Esophagus squamous epithelium (tissue), 5 donors: ENCODE measurements at places on chromosomes 1 and 21. TPM values are rescaled to one million over a fixed set of nuclear protein-coding genes. Genes with fewer than 3 reads are reported as not detected.

- H3K27ac ChIP-seq: no peak overlapping the region
- no peaks in the 10 kb centered on the region for H3K4me1 ChIP-seq
- no peak overlapping the region for H3K4me3 ChIP-seq
- no peaks in the 10 kb centered on the region for H3K36me3 ChIP-seq
- DNase-seq: no peak
Observed at GRCh38 chr1:101167891-101168290, 68.9 kb upstream of the S1PR1 start.

DNA sequence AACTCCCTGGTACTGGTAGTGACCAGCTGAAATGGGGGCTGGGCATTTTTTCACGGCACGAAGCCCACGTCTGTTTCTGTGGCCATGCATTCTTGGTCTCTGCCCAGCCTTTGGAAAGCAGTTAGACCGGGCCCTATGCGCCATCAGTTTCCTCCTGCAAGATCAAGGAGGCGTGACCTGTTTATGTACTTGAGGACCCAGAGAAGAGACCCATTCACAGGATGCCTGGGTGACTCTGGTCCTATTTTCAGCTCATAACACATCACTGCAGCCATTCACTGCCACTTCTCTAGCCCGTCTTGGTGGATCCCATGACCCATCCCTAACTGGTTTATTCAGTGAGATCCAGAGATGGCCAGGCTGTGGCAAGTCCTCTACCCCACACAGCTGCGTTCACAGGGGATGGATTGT, 70.4 kb downstream of the SPSB1 start:
- H3K4me1 ChIP-seq: peaks cover 72% of the 10 kb centered on the region
- DNase-seq: no peak
- no peaks in the 10 kb centered on the region for H3K27me3 ChIP-seq
- H3K4me3 ChIP-seq: no peak overlapping the region

CXADR gene
- total RNA-seq: 44.2 TPM

- H3K4me3 ChIP-seq: no peak overlapping the region
- H3K27me3 ChIP-seq: no peaks in the 10 kb centered on the region
- no peaks in the 10 kb centered on the region for H3K36me3 ChIP-seq
- no peak overlapping the region for H3K27ac ChIP-seq
- no peak for DNase-seq
- H3K4me1 ChIP-seq: no peaks in the 10 kb centered on the region
Observed at GRCh38 chr1:56034222-56034621, 545.1 kb downstream of the PLPP3 start.

DNA sequence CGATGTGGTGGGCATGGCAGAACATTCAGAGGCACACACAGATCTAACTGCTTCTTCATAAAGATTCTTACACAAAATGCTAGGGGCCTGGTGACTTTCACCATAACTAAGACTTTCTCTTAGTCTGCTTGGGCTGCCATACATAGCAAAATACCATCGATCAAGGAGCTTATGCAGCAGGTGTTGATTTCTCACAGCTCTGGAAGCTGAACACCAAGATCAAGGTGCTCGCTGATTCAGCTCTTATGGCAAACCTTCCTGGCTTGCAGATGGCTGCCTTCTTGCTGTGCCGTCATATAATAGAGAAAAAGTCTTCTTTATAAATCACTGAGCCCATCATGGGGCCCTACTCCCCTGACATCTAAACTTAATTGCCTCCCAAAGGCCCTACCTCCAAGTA, 487.3 kb downstream of the AJAP1 start:
- H3K4me1 ChIP-seq: no peaks in the 10 kb centered on the region
- no peaks in the 10 kb centered on the region for H3K27me3 ChIP-seq
- no peak for DNase-seq
- no peaks in the 10 kb centered on the region for H3K36me3 ChIP-seq

- no peak overlapping the region for H3K4me3 ChIP-seq
- no peak overlapping the region for H3K27ac ChIP-seq
- H3K4me1 ChIP-seq: no peaks in the 10 kb centered on the region
- H3K36me3 ChIP-seq: no peaks in the 10 kb centered on the region
- DNase-seq: no peak
- H3K27me3 ChIP-seq: no peaks in the 10 kb centered on the region
Observed at GRCh38 chr1:159429074-159429861, 2.7 kb upstream of the OR10J4 start.

- H3K27ac ChIP-seq: no peak overlapping the region
- H3K36me3 ChIP-seq: no peaks in the 10 kb centered on the region
- peaks cover 6% of the 10 kb centered on the region for H3K4me1 ChIP-seq
- no peak for DNase-seq
- H3K27me3 ChIP-seq: no peaks in the 10 kb centered on the region
Observed at GRCh38 chr1:203367057-203367456, 16.1 kb upstream of the FMOD start.

ZNF695 gene
- total RNA-seq: 0.76 TPM
